ENCODE measurements at places on chromosomes 2 and 18.

GRCh38 chr2:932320-933115 lies 18.1 kb upstream of the SNTG2 start:
- no peak for DNase-seq

GRCh38 chr2:183035298-183035953 lies 2.8 kb downstream of the NCKAP1 start:
- DNase-seq, result no peak

DNA sequence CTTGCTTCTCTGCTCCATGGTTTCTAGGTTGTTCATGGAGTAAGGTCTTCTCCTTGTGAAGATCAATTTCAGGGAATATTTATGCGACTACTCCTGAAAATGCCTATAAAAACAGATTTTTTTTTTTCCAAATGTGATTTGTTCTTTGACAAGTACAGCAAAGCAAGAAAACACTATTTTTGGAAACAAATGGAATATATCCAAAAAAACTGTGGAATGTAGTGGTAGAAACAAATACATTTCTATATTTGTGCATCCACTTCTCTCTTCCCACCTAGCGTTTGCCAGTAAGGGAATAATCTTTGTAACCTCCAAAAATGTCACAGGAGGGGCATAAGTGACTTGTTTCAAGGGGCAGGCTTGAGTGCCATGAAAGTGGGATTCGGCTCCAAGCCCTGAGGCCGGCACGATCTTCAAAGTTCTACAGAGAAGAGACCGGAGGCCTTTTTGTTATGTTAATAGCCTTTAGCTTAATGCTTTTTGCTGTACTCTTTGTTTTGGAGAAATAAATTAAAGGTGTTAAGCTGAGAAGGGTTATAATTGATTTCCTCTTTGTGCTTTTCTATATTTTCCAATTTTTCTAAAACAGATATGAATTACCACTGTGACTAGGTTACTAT lies 200.6 kb downstream of the NRP2 start:
- DNase-seq, result no peak

DNA sequence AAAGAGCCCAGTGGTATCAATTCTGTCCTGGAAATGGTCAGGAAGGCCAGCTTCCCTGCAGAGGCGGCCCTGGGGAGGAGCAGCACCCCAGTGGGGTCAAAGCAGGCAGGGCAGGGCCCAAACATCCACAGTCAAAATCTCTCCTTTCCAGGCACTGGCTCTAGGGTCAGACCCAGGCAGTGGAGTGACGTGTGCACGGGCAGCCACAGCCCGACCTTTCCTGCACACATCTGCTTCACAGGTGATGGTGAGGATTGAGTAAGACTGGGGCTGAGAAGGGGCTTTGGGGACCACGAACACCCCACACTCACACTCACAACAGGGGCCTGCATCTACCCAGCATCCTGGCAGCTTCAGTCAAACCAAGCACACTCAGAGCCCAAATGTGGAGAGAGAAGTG lies 97.8 kb upstream of the GLI2 start:
- no peak for DNase-seq

GRCh38 chr18:44826418-44827259 lies 146.0 kb downstream of the SETBP1 start:
- DNase-seq, result no peak

DNA sequence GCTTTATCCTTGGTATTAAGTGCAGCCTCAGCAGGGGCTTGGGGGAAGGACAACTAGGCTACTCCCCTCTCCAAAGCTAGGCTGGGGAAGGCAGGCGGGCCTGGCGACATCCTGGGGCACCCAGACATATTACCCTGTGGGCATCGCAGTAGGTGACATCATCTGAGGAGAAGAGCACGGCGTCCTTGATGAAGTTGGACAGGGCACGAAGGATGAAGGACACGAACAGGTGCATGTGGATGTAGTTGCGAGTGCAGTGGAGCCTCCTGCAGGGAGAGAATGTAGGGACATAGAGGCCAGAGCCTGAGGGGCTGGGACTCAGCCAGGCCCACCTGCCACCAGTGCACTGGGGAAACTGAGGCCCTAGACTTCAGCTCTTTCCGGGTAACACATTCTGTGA lies 32.3 kb downstream of the TMEM37 start:
- no peak for DNase-seq

DNA sequence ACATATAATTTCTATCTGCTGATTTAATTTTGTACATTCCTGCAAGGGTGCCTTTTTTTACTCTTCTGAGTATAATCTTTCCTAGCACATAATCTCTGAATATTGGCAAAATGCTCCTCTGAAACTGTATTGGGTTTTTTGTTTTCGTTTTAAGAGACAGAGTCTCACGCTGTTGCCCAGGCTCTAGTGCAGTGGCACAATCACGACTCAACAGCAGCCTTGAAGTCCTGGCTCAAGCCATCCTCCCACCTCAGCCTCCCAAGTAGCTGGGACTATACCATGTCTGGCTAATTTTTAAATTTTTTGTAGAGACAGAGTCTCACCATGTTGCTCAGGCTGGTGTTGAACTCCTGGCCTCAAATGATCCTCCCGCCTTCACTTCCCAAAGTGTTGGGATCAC lies 104.9 kb downstream of the SPTBN1 start:
- no peak for DNase-seq

- no peak for DNase-seq
Measured at GRCh38 chr2:98390571-98391476, 44.6 kb downstream of the CNGA3 start.

DNA sequence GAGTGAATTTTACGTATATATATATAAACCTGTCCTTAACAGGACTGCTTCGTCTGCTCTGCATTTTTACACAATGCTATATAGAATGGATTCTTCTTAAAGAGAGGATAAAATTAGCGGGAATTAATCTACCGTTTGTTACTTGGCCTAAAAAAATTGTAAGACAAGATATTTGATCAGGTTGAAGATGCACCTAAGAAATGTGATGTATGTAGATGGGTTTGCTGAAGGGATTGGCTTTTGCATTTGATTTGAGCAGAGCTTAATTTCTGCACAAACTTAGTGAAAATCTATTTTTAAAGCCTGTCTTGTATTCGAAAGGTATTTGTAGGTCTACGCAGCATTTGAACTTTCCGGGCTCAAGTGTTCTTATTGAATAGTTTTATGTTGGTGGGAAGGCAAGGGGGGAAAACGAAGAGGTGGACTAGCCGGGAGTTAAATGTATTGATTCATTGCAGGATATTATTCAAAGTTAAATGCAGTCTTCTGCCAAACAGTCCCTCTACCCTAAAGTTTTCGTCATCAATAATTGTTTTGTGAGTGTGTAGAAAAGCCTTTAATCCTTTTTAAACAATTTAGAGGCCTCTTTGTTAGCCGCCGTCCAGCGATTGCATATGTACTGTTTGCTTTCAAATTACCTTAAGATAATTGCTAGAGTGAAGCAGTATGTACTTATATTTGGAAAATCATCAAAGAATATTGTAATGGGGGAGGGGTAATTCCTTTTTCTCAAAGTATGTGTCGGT lies 1.2 kb downstream of the PPP1CB start:
- DNase-seq, result no peak

- DNase-seq, result no peak
Measured at GRCh38 chr2:128384956-128385355, 66.3 kb upstream of the HS6ST1 start.

DNA sequence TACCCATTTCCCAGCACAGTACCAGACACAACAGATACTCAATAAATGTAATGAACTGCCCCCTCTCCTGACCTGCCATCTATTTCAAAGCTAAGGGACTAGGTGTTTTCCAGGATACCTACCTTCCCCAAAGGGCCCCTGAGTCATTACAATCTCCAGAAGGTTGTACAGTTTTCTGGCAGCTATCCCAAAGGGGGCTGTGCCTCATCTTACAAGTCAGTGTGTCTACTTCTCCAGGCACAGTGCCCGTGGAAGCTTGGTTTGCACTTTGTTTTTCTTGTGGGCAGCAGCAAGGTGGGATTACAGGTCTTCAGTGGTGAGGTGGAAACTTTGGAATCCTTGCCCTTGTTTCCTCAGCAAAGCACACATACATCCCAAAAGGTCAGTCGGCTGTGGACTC lies 62.8 kb upstream of the CYP26B1 start:
- no peak for DNase-seq

All from activated CD8-positive, alpha-beta T cell treated with anti-CD3 and anti-CD28 coated beads for 36 hours (primary cell).